ENCODE measurements at places on chromosomes 1 and 21. TPM values are rescaled to one million over a fixed set of nuclear protein-coding genes. Genes with fewer than 3 reads are reported as not detected.

OR2T35 gene
- not detected for total RNA-seq

IER5 gene
- total RNA-seq, result 6.7 TPM

SLC16A4 gene
- total RNA-seq, result 3.6 TPM

TTC24 gene
- total RNA-seq, result not detected

UBIAD1 gene
- total RNA-seq, result 5.9 TPM

MAP3K21 gene
- 40.2 TPM for total RNA-seq

SLC9C2 gene
- total RNA-seq, result not detected

NHLH1 gene
- not detected for total RNA-seq

SPRR1A gene
- total RNA-seq, result not detected

PRAMEF26 gene
- total RNA-seq, result not detected

C1QA gene
- 29.7 TPM for total RNA-seq

HSF2BP gene
- total RNA-seq, result 4.3 TPM

RAB42 gene
- 2.9 TPM for total RNA-seq

DNA sequence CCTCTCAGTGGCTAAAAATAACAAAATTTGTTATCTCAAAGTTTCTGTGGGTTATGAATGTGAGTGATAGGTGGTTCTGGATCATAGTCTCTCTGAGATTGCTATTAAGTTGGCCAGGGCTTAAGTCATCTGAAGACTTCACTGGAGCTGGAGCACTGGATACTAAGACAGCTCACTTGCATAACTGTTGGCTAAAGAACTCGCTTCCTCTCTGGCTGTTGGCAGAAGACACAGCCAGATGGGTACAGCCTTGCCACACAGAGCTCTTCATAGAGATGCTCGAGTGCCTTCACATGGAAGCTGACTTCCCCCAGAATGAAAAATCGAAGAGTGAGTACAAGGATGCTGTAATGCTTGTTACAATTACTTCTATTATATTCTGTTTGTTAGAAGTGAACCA is 333.8 kb downstream of the ZP4 start:
- no peak for DNase-seq

GRCh38 chr1:8858112-8858668 is 20.3 kb downstream of the ENO1 start:
- DNase-seq, result no peak

DNA sequence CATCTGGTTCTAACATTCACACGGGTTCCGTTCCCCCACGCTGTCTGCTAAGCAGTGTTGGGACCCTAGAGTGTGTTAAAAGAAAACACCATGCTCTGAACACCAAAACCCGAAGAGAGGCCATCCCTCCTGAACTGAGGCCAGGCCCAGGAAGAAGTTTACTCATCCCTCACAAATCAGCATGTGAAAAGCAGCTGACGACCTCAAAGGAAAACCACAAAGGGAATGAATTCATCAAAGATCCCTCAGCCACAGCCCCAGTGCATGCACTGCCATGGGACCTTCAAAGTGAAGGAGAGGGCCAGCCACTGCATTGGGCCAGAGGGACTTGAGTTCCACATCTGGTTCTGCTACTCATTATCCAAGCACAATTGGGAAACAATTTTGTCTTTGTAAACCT is 7.0 kb upstream of the PSEN2 start:
- DNase-seq, result no peak

DNA sequence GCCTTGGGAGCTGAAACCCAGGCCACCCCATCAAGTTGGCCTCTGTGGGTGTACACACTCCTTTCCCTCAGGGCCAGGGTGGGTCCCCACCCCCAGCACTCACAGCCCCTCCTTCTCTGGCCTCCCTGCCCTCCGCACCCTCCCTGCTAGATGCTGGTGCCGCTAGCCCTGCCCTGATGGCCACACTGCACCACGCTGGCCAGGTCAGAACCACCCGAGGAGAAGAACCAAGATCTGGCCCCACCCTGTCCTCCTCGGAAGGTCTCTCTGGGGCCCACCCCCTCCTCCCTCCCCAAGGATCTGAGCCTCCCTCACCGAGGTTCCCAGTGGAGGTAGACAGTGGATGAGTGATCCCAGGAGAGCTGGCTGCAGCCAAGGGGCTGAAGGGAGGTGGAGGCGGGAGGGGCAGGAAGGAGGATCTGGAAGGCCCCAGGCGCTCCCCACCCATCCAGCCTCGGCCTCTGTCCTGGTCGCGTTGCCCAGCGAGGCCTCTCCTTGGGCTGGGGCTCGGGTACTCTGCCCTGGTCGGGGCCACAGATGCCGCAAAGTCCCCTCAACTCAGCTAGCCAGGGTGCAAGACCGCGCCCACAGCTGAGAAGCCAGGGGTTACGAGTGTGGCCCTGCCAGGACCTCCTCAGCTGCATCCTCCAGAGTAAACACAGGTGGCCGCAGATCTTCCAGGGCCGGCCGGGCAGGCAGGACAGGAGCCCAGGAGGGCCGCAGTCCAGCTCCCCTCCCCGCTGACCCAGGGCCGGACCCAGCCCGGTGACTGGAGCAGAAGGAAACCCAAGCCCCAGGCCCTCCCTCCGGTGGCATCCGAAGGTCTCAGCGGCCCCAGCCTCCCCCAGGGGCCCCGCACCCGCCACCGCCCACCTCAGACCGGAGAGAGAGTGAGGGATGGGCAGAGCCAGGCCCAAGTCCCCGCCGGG is 5.2 kb downstream of the B3GALT6 start:
- no peak for DNase-seq

DNA sequence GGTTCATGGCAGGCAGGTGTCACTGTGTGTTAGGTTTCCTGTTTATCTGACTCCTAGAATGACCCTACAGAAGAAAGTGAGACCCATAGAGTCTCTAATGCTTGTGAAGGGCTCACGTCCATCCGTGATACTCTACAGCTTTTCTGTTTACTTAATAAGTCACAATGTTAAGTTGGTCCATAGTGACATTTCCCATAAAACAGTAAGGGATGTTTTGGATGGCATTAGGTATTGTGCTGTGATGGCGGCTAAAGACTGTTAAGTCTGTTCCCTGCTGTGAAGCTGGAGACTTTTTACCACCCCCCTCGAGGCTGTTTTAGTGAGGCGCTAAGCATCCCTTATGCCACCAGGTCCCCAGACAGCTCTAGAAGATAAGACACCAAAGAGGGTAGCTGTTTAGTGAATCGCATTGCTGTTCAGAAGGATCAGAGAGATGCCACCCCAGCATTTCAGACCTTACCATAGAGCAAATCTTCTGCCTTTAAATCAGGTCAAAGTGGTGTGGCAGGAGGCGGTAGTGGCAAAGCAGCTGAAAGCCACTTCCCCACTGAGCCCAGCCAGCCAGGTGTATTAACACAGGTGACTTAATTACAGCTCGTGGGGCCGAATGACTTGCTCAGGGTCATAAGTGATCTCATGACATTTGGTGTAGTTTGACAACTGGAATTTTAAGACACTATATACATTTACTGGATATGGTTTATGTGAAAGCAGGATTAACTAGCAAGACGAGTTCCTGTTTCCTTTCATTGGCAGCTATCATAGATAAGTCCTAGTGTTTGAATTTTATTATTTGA is 25.0 kb downstream of the SLC37A1 start:
- DNase-seq, result no peak

DNA sequence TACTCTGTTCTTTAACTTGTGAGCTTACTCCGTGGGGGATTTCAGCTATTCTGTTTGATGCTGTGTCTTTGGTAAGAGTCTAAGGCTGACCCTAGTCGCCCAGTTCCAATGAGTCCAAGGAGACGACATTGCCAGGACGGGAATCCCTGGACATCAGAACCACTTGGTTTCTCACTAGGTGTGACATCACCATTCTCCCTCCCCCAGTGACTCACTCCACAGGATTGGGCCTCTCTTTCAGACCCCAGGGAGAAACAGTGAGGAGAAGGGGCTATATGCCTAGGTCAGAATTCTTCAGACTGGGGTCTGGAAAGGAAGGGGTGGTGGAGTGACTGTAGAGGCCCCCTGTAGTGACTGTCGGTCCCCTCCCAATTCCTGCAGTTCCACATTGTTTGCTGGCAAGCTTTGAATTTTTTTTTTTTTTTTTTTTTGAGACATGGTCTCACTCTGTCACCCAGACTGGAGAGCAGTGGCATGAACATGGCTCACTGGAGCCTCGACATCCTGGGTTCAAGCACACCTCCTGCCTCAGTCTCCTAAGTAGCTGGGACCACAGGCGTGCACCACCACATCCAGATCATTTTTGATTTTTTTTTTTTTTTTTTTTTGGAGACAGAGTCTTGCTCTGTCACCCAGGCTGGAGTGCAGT is 21.3 kb downstream of the ALPL start:
- DNase-seq, result no peak

DNA sequence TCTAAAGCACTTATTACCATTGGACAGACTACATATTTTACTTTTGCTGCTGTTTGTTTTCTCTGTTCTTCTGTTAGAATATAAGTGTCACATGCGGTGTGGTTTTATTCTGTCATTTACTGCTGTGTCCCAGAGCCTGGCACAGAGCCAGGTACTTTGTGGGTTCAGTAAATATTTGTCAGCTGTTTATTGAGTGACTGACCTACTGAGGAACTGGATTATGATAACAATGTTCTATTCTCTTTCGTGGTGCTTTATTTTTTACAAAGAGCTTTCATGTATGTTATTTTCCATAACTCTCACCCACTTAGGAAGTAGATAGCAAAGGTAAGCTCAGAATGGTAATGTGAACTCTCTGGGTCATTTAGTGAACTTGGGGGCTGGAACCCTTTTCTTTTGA is 118.8 kb downstream of the RWDD3 start:
- DNase-seq, result peak; percentile 15

DNA sequence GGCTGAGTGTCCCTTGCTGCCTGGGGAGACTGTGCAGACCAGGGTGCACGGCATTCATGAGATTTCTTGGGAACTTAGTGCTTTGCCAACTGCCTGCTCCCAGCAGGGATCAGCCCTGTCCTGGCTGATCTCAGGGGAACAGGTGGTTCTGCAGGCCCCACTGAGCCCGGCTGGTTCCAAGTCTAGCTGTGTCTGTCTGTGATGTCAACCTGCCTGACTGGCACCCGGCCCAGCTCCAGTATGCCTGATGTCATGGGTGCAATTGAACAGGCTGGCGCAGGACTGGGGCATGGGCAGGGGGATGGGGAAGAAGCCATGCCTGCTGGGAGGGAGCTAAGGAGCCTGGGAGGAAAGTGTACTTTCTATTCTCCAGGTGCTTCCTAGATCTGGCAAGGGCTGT is 227.1 kb downstream of the GRIK3 start:
- peak; percentile 9 for DNase-seq

DNA sequence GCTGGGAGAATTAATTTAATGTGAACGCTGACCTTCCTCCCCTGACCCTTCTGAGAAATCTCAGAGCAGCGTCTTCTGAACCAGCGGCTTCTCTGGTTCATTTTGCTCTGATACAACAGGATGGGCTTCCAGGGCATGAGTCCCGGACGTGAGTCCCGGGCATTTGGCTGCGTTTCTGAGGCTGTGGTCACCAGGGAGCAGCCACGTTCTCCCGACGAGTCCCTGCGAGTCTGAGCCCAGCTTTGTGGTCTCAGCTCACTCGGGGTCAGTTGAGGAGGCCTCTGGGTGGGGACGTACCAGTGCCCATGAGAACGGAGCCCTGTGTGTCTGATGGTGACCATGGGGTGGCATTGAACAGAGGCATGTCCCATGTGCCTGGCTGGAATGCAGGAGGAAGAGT is 17.7 kb upstream of the OBSCN start:
- no peak for DNase-seq

GRCh38 chr1:42960566-42961311 is 2.1 kb upstream of the SLC2A1 start:
- no peak for DNase-seq

GRCh38 chr1:5465281-5465711 is 526.9 kb downstream of the NPHP4 start:
- DNase-seq, result peak; percentile 50

DNA sequence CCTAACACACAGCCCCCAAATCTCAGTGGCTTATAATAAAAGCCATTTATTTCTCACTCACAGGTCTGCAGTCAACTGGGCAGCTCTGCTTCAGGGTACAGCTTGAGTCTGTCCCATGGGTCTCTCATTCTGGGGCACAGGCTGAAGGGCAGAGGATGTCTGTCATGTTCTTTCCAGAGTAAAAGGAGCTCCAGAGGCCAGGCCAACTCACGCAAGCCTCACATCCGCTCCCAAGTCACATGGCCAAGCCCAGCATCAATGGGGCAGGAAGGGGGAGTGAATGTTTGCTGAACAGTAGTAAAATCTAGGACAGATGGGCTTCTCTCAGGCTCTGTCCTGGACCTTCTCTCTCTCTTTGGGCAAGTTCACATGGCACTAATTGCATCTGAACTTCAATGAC is 7.1 kb upstream of the SSBP3 start:
- peak; percentile 53 for DNase-seq

DNA sequence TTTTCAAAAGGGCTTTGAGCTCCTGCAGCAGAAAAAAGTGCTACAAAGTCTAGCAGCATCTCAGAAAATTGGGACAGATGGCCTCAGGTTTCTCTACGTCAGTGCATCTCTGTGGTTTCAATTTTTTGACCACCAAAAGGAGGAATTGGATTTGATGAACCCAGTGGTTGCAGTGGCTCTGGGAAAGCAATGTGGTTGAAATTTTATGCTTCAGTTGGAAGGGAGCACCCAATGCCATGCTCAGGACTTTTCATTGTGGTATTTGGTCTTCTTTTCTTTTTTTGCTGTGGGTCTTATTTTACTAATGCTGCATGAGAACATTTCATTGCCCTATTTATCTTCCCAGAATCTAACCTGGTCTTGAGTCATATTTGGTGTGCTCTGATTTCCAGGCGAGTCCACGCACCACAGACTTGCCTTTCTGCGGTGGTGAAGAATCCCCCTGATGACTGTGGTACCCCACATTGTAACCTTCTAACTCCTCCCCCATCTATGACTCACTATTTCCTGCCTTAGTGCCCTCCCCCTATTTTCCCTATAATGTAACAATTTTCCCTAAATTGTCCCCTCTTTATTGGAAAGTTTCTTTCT is 56.7 kb downstream of the S1PR1 start:
- DNase-seq, result no peak

DNA sequence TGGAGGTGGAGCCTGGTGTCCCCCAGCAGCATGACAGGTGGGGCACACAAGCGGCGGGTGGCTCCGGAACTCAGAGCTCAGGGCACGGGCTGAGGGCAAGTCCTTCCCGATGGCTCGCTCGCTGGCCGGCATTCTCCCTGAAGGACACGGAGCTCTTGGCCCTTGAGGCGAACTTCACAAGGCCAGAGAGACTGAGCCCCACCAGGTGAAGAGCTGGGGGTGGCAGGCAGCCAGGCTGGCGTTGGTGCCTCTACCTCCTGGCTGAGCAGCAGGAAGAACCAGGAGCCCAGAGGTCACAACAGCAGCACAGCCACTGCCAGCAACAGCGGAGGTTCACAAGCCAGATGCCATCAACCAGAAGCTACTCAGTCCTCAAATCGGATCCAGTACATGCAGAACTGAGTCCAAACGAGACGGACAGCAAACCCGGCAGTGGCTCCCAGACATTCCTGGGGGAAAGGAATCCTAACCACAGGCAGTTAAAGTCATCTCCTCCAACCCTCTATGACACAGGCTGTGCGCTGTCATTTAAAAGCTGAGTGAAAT is 54.1 kb downstream of the NPHP4 start:
- DNase-seq, result no peak

GRCh38 chr1:243730487-243731150 is 119.4 kb downstream of the AKT3 start:
- no peak for DNase-seq

- no peak for DNase-seq
Measured at GRCh38 chr1:200265881-200266280, 144.0 kb downstream of the ZNF281 start.

Data from body of pancreas (tissue), 4 donors.